ENCODE measurements at places on chromosomes 1 and 21.

- no peak for DNase-seq
Observed at GRCh38 chr1:17224434-17224833, 19.5 kb downstream of the PADI1 start.

GRCh38 chr1:203296460-203297073 is 8.8 kb upstream of the BTG2 start:
- no peak for DNase-seq

DNA sequence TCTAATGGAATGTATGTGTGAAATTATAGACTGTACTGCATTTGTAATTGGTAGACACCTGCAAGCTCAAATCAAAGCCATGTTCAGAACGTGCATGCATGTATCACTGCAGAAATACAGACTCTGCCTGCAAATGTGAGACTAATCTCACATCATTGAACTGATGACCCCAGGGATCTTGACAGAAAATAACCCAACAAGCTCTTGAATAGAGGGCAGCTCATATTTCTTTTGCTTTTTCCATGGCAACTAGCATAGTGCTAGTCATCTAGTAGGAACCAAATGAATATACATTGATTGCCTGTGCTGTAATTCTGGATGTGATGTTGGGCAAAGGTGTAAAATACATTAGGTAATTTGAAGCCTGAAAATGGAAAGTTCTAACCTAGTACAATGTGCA is 62.4 kb downstream of the PTPRC start:
- DNase-seq = no peak

DNA sequence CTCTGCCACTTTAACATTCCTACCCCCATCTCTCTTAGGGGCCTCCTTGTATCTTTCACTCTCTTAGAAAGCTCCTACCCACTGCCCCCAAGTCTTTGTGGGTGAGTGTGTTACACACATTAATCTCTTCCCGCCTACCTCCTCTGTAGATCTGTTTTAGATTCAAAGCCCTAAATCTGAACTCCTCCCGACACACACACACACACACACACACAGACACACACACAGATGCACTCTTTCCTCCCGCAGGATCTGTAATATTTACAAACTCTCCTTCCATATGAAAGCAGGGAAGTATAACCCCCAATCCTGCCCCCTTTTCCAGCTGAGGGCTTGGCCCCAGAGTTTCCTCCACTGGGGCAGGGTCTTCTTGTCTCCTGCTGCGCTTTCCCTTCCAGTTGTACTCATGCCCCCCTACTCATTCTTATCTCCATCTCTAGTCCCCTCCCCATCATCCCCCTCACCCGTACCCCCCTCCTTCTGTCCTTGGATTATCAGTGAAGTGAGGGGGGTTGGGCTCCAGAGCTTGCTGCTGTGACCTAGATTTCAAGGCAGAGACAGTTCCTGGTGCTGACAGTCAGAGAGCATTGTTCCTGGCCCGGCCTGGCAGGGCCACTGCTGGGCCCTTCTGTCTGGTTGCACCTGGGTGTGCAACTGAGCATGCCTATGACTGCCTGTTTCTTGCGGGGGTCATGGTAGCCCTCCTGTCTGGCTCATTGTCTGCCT is 4.3 kb downstream of the PEA15 start:
- DNase-seq = no peak

GRCh38 chr1:160868141-160868540 is 5.5 kb upstream of the CD244 start:
- no peak for DNase-seq

- no peak for DNase-seq
Observed at GRCh38 chr21:44907966-44908895, 12.5 kb downstream of the ITGB2 start.

All from stimulated activated CD8-positive, alpha-beta memory T cell treated with anti-CD3 and anti-CD28 coated beads, Interleukin-15, amount 100 ng/mL, for 1 hour (primary cell).